Effector CD4-positive, alpha-beta T cell (primary cell): ENCODE measurements at places on chromosomes 3 and 15.

DNA sequence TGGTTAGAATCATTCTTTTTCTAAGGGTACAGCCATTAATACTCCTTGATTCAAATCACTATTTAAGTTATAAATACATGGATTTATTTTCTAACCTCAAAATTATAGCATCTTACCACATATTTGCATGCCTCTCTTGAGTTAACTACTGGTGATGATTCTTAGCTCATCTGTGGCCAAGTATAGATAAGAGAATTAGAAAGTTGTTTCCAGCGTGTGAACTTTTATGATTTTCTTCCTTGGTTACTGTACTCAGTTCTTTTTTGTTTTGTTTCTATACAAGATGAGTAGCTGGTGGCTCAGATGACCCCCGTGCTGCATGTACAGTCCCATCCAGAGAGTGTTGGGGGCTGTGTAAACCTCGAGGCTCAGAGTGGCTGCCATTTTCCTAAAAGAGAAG lies 124.6 kb downstream of the IGF1R start:
- DNase-seq, result no peak

DNA sequence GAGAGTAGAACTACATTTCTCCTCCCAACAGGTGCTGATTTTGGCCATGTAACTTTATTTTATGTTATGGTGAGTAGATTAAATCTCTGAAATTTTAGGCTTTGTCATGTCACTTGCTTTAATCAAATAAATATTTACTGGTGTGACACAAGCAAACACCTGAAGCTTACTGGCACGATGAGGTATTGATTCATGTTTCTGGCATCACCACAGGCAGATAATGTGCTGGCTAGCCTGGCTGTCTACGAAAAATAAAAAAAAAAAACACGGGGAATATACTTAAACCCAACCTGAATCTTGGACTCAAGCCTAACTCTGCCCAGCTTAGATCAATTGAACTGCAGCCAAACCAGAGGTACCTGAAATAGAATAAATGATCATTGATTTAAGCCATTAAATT lies 65.6 kb upstream of the CADM2 start:
- no peak for DNase-seq

DNA sequence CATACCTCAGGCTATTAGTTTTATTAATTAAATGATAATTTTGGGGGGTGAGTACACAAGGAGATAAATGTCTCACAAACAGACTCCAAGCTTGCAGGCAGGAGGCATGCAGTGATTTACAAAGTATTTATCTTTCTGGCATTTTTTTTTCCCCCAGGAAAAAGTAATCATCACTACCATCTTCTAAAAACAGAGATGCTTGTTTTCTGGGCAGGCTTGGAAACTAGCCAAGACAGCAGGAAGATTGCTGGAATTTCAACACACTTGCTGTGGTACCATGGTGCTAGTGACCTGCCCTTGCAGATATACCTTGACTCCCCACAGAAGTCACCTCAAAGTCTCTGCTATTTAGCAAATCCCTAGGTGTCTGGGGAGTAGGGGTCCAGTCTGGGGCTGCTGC lies 732.8 kb upstream of the CFAP20DC start:
- no peak for DNase-seq

DNA sequence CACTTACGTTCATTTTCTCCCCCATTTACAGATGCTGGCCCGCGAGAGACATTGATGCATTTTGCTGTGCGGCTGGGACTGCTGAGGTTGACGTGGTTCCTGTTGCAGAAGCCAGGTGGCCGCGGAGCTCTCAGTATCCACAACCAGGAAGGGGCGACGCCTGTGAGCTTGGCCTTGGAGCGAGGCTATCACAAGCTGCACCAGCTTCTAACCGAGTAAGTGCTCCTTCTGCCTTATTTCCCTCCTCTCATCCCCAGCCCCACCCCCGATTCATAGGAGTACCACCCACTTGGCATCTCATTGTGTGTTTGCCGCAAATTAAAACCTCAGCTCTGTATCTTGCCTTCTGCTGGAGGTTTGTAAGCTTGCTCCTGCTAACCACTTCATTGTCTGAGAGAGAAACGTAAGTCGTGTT lies 163.3 kb downstream of the AKAP13 start:
- DNase-seq, result no peak

- DNase-seq, result no peak
These were observed 138.2 kb downstream of the UBE2E2 start for GRCh38 chr3:23341147-23341838.

GRCh38 chr3:13197795-13198194 lies 124.6 kb upstream of the IQSEC1 start:
- DNase-seq, result no peak

DNA sequence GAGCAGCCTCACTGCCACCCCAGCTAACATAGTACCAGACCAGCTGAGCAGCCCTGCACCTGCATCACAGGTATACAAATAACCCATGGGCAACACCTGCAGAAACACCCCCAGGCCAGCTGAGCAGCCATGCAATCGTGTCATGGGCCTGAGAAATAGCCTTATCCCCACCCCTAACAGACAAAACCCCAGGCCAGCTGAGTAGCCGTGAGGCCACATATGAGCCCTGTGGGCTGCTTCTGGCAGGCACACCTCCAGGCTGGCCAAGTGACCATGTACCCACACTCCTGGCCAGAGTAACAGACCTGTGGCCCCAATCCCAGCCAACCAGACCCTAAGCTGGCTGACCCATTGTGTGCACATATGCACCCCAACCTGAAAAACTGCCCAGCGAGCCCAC lies 138.6 kb downstream of the DMXL2 start:
- no peak for DNase-seq

DNA sequence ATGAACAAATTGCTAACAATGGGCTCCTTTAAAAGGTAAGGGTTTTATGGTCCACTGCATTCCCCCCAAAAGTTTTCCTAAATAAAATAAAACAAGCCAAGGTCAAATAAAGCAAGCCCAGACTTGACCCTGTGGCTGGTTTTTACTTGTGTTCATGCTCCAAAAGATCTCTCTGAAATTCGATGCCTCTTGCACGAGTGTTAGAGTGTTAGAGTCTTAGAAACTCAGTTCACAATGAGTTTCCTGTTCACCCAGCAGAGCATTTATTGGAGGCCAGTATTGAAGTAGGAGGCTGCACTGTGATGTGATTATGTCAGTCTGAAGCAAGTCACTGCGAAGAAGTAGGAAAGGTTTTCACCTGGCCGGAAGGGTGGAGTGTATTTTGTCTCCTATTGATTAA lies 59.9 kb upstream of the LRTM1 start:
- DNase-seq, result no peak

- DNase-seq, result no peak
These were observed 65.1 kb downstream of the HCN4 start for GRCh38 chr15:73303636-73304035.

GRCh38 chr15:66456211-66456610 lies 41.4 kb downstream of the SNAPC5 start:
- DNase-seq, result no peak

- no peak for DNase-seq
These were observed 152.7 kb downstream of the CD47 start for GRCh38 chr3:107938143-107938542.

GRCh38 chr15:67172172-67172571 lies 82.3 kb downstream of the AAGAB start:
- DNase-seq, result no peak

GRCh38 chr3:193367868-193368267 lies 10.7 kb downstream of the ATP13A5 start:
- DNase-seq, result no peak

GRCh38 chr3:60126511-60127304 lies 1076.9 kb upstream of the CFAP20DC start:
- no peak for DNase-seq

DNA sequence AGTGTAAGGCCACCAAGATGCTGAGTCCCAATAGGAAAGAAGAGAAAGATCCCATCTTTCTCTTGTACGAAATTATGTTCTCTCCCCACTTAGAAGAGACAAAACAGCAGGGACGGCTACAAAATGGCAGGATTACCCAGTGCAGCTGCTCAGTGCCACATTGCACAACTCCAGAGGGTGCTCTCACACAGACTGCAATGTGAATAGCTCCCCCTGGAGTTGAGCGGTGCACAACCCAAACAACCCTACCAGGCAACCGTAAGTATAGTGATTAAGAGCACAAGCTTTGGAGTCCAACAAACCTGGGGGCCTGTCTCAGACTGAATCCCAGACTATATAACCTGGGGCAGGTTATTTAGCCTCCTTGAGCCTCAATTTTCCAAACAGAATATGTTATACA lies 3.1 kb upstream of the BHLHE40 start:
- DNase-seq, result no peak

DNA sequence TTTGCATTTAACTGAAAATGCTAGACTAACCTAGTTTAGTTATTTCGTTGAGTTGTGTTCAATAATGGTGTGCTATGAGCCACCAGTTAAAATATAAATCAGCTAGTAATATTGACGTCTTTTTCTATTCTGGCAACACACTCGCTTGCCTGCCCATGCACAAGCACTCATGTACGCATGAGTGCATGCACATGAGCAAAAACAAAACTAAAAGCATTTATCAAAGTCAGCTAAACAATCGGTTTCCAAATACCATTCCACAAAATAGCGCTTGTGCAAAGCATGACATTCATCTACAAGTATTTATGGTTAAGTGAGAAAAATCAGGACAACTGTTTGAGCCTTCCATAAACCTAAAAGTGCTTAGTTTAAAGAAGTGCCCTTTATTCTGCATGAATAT lies 13.1 kb upstream of the SAMMSON start:
- no peak for DNase-seq
